D721Med (cell line): ENCODE measurements at places on chromosomes 2 and 18.

DNA sequence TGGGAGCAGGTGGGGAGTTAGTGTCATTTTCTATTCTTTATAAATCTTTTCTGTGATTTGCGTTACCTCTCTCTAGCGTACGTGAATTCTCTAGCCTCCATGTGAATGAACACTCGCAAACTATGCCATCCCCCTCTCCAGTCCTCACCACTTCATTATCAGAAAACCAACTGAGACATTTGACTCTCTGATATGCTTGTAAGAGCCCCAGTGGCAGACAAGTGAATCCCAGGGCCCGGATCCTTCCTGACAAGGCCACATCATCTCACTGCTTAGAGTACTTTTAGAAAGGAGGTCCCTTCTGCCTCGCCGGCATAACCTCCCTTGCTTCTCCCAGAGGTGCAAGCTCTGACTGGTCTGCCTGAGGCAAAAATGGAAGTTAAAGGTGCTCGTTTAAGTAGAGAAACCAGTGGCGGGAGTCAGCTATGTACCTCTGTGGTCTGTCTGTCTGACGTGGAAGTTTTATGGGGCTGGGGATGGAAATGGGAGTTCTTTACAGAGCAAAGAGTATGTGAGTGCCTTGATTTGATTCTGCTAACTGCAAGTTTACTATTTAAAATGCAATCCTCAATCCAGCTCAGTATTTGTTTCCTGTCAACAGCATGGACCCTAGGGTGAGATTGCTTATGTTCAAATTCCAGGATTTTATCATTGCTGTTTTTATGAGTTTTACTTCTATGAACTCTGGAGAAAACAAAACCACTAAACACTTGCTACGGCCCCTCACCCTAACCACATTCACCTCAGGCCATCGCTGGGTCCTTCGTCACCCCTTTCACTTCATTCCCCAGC is 114.9 kb upstream of the MSTN start:
- no peak for DNase-seq

DNA sequence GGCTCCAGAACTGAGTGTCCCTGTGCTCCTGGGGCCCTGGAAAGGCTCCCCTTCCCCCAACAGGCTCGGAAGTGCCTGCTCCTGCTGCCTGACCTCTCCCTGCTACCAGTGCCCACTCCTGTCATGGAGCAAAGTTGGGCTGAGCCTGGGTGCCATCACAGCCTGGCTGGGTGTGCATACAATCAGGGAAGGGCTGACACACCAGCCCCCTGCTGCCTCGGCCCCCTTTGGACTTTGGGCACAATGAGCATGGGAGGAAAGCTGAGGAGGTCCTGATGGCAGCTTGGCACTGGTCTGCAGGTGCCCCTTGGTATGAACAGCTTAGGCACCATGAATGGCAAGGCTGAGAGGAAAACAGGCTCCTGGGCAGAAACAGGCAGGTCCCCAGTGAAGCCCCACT is 405.0 kb downstream of the PID1 start:
- DNase-seq = no peak

DNA sequence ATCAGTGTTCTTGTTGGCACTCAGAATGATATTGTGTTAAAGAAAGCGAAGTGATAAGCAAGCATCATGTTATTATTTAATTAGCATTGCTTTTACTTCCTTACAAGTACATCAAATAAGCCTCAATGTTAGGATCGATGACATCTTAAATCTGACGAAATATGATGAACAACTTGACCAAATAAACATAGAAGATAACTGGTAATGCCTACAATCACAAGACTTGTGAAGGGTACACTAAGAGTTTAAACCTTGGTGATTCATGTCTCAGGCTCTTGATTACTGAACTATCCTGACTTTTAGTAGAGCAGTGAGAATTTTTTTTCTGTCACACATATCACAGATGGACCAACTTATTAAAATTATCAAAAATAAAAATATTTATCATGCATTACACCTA is 500.8 kb upstream of the ZEB2 start:
- DNase-seq = no peak

GRCh38 chr2:182977463-182977862 is 60.8 kb downstream of the NCKAP1 start:
- no peak for DNase-seq

GRCh38 chr2:222753251-222753824 is 81.9 kb downstream of the MOGAT1 start:
- DNase-seq = no peak
